Osteoblast (primary cell): ENCODE measurements at places on chromosomes 7 and 10. TPM values are rescaled to one million over a fixed set of nuclear protein-coding genes. Genes with fewer than 3 reads are reported as not detected.

NPC1L1 gene
- not detected in 2 replicates for total RNA-seq

- no peaks in the 10 kb centered on the region for H3K4me1 ChIP-seq
- no peaks in the 10 kb centered on the region for H3K36me3 ChIP-seq
- no peak overlapping the region for H3K4me3 ChIP-seq
- H3K27me3 ChIP-seq: no peaks in the 10 kb centered on the region
- no peak for DNase-seq
- no peak overlapping the region for H3K27ac ChIP-seq
Observed at GRCh38 chr7:26008428-26008827, 143.6 kb upstream of the NFE2L3 start.

DNA sequence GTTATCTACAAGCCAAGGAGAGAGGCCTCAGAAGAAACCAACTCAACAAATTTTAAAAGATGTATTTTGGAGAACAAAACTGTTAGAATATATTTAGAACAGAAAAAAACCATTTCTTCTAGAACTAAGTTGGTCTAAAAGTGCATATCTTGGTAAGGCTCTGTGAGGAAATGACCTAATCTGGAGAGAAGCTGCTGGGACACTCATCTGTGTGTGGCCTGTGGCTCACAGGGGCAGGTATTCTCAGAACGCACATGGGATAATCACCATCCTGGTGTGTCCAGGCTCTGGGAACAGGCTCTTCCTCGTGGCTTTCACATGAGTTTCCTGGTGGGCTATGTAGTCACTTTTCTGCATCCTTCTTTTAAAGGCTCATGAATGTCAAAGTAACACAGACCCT is 38.1 kb upstream of the PRSS1 start:
- peaks cover 5% of the 10 kb centered on the region for H3K27me3 ChIP-seq
- H3K4me3 ChIP-seq: no peak overlapping the region
- H3K4me1 ChIP-seq: no peaks in the 10 kb centered on the region
- no peaks in the 10 kb centered on the region for H3K36me3 ChIP-seq
- no peak overlapping the region for H3K27ac ChIP-seq

CPXM2 gene
- under 0.01 and 0.36 TPM in 2 replicates for total RNA-seq

DNA sequence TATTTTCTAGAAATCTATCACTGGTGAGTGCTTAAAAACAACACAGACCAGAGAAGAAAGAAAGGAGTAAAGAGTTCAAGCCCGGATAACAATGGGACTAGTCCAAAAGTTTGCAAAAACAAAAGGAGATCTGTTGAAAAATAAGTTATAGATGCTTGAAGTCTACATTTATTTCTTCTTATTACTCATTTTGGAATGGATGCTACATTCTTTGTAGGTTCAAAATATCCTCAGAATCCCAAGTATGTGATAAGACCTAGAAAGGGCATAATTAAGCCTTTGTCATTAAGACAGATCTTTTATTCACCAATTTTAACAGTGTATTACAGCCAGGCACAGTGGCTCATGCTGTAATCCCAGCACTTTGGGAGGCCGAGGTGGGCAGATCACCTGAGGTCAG is 42.7 kb upstream of the ITGB8 start:
- H3K27ac ChIP-seq: no peak overlapping the region
- no peaks in the 10 kb centered on the region for H3K4me1 ChIP-seq
- no peak for DNase-seq

INTS15 gene
- 11.9 and 13.0 TPM in 2 replicates for total RNA-seq

DNA sequence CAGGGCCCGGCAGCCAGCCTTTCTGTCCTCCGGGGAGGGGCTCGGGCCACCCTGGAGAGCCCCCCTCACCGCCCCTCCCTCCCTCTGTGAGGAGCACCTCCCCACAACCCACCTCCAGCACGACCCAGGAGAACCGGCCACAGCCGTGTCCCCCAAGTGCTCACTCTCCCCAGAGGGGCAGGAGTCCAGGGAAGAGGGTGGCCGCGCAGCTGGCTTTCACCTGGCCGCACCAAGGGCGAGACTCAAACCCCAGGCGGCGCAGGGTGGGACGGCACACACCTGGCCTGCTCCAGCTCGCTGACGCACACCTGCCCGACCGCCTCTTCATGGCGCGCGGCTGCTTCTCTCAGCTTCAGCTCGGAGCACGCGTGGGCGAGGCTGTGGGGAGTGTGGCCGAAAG is 73.4 kb downstream of the CFAP46 start:
- H3K27me3 ChIP-seq: peaks cover 4% of the 10 kb centered on the region
- no peak overlapping the region for H3K27ac ChIP-seq
- peak; percentile 32 for DNase-seq
- no peaks in the 10 kb centered on the region for H3K36me3 ChIP-seq
- no peaks in the 10 kb centered on the region for H3K4me1 ChIP-seq
- H3K4me3 ChIP-seq: no peak overlapping the region

CPED1 gene
- 30.8 and 37.4 TPM in 2 replicates for total RNA-seq

GRCh38 chr10:103834436-103835095 is 20.8 kb downstream of the SH3PXD2A start:
- H3K36me3 ChIP-seq: no peaks in the 10 kb centered on the region
- H3K27me3 ChIP-seq: no peaks in the 10 kb centered on the region
- peaks cover 20% of the 10 kb centered on the region for H3K4me1 ChIP-seq
- H3K4me3 ChIP-seq: no peak overlapping the region
- peak overlapping the region; percentile 73 for H3K27ac ChIP-seq

DNA sequence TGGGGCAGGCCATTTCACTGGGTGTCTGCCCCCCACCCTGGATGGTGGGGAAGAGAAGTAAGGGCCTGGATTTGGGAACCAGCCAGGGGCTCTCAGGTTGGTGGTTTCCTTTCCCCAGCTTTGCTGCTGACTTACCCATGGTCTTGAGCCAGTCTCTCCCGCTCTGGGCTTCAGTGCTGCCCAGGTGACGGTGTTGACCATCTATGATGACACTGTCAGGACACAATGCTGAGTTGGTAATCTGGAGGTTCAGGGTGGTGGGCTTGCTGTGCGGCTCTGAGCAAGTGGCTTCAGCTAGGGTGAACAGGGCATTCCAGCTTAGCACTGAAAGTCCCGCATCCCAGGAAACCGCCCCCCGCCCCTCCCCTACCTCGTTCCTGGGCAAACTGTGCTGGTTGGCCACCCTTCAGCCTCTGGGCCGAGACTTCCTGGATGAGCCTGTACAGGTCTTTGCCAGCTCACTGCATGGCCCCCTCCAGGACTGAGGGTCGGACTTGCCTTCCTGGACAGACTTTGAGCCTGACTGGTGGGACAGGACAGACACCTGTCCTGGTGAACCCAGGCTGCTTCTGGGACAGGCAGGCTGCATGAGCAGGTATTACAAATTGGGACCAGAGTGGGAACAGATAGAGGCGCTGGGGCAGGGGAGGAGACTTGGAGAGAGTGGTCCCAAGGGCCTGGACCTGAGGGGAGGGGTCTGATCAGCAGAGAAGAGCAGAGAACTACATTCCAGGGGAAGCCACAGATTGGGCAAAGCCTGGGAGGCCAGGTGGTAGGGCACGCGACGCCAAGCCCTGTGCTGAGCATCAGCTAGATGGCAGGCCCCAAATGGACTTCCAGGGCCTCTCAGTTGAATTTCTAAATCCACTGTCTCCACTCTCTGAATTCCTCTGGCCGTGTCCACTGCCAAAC is 19.9 kb upstream of the ZMIZ1 start:
- no peak overlapping the region for H3K4me3 ChIP-seq
- DNase-seq: peak; percentile 67
- no peak overlapping the region for H3K27ac ChIP-seq
- H3K36me3 ChIP-seq: no peaks in the 10 kb centered on the region
- no peaks in the 10 kb centered on the region for H3K27me3 ChIP-seq

DNA sequence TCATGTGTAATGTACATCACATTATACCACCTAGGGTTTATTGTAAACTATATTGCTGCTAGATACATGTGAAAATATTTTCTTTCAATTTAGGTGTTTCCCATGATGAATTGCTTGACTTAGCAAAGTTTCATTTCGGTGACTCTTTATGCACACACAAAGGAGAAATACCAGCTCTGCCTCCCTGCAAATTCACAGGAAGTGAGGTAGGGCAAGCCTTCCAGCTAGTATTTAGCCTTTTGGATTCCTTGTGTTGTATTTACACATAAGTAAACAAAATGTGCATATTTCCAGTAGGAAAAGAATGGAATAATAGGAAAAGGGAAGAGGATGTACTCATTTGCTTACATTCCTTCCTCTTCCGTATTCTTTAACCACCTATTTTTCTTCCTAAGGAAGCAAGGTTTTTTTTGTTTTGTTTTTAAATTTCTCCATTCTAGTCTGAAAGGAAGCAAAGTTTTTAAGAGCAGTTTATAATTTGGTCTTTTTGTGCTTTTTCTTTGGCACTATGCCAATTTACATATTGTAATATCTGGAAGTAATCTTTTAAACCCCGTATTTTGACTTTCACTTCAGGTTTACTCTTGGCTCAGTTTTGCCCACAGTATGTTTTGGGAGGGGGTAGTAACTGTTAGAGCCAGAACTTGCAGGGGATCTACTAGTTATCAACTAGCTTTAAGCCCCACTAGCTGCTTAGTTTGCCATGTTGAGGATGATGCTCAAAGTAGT is 10.4 kb downstream of the PMPCB start:
- H3K4me1 ChIP-seq: no peaks in the 10 kb centered on the region
- peaks cover 81% of the 10 kb centered on the region for H3K36me3 ChIP-seq
- H3K27me3 ChIP-seq: no peaks in the 10 kb centered on the region
- no peak overlapping the region for H3K4me3 ChIP-seq

DNA sequence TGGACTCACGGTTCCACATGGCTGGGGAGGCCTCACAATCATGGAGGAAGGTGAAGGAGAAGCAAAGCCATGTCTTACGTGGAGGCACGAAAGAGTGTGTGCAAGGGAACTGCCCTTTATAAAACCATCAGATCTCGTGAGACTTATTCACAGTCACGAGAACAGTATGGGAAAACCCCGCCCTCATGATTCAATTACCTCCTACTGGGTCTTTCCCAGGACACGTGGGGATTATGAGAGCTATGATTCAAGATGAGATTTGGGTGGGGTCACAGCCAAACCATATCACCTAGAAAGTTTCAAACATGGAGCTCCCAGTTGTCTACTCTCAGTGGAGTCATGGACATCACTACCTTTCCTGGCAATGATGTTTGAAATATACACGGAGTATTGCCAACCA is 49.6 kb downstream of the CYCS start:
- H3K36me3 ChIP-seq: no peaks in the 10 kb centered on the region
- no peak for DNase-seq
- no peak overlapping the region for H3K27ac ChIP-seq
- H3K27me3 ChIP-seq: no peaks in the 10 kb centered on the region

DNA sequence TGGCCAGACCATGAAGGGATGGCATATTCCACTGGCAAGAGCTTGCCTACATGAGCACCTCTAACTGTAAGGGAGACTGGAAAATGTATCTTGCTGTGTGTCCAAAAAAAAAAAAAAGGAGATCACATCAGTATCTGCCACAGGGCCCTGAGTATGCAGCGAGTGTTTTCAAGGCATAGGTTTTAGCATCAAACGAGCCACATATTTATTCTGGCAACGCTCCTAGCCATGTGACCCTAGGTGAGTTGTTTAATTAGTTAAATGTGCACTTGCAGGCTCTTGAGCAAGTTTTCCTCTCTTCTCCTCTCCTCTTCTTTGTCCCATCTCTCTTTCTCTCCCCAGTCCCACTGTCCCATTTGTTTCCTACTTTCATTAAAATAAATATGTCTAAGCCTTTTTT is 428.7 kb upstream of the AKR1E2 start:
- no peaks in the 10 kb centered on the region for H3K4me1 ChIP-seq
- no peaks in the 10 kb centered on the region for H3K36me3 ChIP-seq
- no peak overlapping the region for H3K27ac ChIP-seq
- H3K4me3 ChIP-seq: no peak overlapping the region

- H3K4me1 ChIP-seq: peaks cover 17% of the 10 kb centered on the region
- no peaks in the 10 kb centered on the region for H3K27me3 ChIP-seq
- no peaks in the 10 kb centered on the region for H3K36me3 ChIP-seq
Observed at GRCh38 chr10:44799966-44800365, 111.2 kb upstream of the TMEM72 start.

DNA sequence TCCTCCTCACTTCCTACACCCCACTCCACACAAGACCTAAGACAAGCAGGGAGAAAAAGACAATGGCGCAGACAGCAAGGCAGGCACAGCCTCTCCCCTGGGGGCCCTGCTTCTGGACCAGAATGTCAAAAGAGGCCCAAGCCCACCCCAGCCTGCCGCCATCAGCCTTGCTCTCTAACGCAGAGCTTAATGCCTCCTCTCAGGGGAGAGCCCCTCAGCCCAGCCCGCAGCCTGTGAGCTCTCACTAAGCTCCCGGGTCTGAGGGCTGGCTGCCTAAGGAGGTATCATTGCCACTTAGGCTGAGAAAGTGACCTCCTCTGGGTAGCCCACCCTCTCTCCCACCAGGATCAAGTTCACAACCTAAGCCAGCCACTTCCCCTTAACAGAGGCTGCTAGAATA is 16.7 kb downstream of the SLIT1 start:
- H3K4me3 ChIP-seq: no peak overlapping the region
- H3K36me3 ChIP-seq: no peaks in the 10 kb centered on the region
- no peaks in the 10 kb centered on the region for H3K4me1 ChIP-seq
- H3K27ac ChIP-seq: no peak overlapping the region
- no peak for DNase-seq

EPO gene
- total RNA-seq: not detected in 2 replicates

DNA sequence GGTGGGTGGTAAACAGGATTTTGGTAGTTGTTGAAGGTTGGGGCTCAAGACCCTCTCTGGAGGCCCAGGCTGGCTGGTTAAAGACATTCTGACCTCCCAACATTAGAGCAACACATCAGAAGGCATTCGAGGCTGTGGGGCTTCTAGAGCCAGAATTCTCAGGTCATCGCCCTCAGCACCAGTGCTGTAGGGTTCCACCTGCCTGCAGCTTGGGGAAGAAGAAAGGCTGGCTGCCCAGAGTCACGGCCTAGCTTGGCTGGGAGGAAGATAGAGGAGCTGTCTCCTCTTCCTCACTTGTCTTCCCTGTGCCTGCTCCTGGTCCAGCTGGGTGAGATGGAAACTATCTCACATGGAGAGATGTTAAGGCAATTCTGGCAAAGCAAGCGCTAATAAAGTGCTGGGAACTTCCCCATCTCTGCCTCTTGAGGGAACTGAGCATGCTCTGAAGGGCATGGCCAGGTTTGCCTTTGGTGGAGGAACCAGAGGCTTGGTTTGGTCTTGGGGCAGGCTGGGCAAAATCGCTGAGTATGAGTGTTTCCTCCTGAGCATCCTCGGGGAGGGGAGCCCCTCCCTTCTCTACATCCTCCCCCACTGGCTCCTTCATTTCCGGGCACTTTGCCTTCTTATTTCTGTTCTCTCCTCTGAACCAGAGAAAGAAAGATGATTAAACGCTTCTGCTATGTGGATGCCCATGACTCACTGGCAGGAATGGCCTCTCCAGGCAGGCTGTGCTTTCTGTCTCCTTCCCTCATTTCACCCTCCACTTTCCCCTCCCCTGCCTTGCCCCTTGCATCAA is 509.0 kb upstream of the PODXL start:
- H3K4me1 ChIP-seq: peaks cover 25% of the 10 kb centered on the region
- peak; percentile 96 for DNase-seq
- peak overlapping the region; percentile 19 for H3K27ac ChIP-seq

DNA sequence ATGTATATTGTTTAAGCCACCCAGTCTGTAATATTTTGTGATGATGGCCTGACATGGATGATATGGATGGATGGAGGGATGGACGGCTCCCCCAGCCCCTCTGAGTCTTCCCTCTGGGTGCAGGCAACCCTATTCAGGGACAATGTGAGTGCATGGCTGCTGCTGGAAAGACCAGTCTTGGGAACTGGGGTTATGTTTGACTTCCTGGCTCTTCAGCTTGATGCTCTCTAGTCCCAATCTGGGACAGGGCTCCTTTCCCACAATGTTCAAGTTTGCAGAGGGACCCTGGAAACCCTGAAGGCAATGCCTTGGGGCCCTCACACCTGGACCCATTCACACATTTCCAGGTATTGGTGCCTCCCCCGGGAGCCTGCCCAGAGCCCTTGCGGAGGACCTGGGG is 52.3 kb upstream of the RET start:
- DNase-seq: peak; percentile 56
- peaks cover 4% of the 10 kb centered on the region for H3K27me3 ChIP-seq
- H3K36me3 ChIP-seq: no peaks in the 10 kb centered on the region
- H3K4me3 ChIP-seq: no peak overlapping the region
- no peaks in the 10 kb centered on the region for H3K4me1 ChIP-seq
